ENCODE measurements at places on chromosomes 2 and 18. TPM values are rescaled to one million over a fixed set of nuclear protein-coding genes. Genes with fewer than 3 reads are reported as not detected.

GRCh38 chr2:39523308-39524044 lies 86.4 kb upstream of the MAP4K3 start:
- H3K27ac ChIP-seq: no peak overlapping the region
- no peaks in the 10 kb centered on the region for H3K4me1 ChIP-seq
- H3K27me3 ChIP-seq: no peaks in the 10 kb centered on the region

The SP5 gene
- not detected for total RNA-seq

The ZNF24 gene
- total RNA-seq: 40.6 TPM

DNA sequence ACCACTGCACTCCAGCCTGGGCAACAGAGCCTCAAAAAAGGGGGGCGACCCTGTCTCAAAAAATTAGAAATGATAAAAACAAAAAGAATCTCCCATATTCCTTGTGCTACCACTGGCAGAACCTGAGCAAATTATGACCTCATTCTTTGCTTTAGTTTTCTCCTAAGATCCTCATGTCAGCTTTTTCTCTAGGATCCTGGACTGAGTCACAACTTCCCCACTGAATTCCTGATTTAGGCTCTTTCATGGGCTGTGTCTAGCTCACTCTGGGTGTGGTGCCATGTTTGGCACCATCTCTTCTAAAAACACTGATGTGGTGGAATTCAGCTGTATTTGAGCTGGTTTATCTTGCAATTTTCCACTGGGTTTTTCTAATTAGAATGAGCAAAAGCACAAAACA lies 37.1 kb downstream of the EXOC6B start:
- H3K4me1 ChIP-seq: no peaks in the 10 kb centered on the region
- no peak overlapping the region for H3K27ac ChIP-seq
- no peak for DNase-seq

DNA sequence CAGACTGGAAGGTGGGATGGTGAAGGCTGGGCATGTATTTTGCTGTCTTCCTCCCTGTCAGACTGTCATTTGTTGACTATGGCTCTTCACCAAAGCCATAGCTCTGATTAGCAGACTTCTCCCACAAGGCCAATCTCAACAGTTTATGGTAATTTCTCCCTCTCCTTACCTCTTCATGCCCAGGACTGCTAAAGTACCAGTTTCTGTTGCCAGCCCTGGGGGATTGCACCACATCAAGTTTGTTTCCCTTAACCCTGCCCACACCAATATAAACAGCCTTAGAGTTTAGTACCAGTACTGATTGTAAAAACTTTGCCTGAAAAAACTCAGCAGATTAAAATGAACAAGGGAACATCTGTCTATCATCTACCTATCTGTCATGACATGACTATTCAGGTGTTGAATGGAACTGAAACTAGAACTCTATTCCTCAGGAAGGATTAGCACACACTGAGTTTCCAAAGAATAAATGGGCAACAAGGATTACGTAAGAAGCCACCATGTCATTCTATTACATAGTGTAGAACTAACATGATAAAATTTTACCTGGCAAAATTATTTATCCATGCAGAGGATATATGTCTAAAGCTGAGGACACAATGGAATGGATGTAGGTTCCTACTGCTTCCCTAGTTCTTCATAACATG lies 13.7 kb downstream of the FEZ2 start:
- H3K4me3 ChIP-seq: no peak overlapping the region
- H3K4me1 ChIP-seq: peaks cover 8% of the 10 kb centered on the region
- no peak for DNase-seq
- H3K27me3 ChIP-seq: no peaks in the 10 kb centered on the region
- H3K27ac ChIP-seq: no peak overlapping the region

Measured in activated CD4-positive, alpha-beta memory T cell treated with anti-CD3 and anti-CD28 coated beads for 36 hours (primary cell).